NCI-H1930 (cell line): ENCODE measurements at places on chromosomes 12 and 14.
A peak's percentile ranks its signal among the peaks of the same experiment; 100 is the strongest.

DNA sequence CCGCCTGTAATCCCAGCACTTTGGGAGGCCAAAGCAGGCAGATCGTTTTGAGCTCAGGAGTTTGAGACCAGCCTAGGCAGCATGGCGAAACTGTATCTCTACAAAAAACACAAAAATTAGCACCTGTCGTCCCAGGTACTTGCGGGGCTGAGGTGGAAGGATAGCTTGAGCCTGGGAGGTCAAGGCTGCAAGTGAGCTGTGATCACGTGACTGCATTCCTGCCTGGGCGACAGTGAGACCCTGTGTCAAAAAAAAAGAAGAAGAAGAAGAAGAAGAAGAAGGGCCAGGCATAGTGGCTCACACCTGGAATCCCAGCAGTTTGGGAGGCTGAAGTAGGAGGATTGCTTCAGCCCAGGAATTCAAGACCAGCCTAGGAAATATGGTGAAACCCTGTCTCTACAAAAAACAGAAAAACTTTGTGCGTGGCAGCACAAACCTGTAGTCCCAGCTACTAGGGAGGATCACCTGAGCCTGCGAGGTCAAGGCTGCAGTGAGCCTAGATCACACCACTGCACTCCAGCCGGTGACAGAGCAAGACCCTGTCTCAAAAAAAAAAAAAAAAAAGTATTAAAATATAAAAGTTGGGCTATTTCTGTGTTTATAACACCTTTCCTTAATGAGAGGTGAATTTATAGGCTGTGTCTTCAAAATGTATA lies 15.5 kb downstream of the RXYLT1 start:
- no peak for DNase-seq

DNA sequence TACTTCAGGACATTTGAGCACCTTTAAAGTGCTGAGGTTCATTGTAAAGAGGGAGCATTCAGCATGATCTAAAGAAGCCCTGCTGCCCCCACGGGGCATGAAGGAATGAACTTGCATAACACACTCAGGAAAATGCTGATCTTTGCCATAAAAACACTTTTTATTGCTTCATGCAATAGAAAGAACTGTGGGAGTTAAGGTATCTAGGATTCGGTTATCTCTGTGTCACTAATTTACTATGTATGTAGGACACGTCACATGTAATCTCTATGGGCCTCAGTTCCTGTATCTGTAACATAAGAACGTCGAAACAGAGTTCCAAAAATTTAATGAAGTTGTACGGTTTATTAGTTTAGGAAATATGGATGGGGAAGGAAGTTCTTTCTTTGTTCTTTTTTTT lies 33.0 kb downstream of the BTBD7 start:
- no peak for DNase-seq

GRCh38 chr12:104652910-104653309 lies 196.2 kb downstream of the CHST11 start:
- DNase-seq, result no peak

DNA sequence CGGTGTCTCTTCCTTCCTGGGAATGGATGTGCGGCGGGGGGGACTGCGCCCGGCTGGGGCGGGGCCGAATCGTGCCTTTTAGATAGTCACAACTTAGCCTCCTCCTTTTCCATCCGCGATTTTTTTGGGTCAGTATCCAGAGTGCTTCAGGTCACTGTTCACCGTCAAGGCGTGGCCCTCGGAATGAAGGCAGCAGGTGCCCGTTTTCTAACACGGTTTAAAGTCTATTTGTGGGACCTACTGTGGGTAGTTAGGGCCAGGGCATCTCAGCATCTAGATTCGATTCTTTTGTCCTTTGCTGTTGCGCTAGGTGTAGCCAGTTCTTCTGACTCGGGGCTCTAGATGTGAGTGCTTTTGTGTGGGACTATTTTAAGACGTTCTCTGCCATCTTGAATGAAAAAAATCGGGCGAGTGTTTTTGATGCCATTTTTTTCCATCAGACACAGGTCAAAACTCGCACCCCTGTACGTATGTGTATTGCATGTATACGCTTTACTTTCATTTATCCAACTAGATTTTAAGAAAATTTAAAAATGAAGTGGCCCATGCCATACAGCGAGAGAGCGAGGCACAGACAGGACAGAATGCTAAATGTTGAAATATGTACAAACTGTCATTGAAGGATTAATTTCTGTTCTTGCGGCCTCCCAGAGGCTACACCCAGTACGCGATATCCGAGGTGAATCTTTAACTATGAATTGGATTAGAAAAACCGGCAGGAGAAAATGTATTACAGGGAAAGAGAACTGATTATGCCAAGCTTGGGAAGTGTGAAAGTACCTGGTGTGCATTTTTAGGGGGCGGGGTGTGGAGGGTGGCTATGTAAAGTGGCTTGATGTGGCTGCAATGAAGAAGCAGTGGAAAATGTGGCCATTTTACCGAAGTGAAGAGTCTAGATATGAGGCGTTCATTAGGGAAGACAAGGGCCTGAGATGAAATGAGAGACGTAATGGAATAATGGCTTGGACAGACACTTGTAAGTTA lies 835 bp downstream of the VEZT start:
- DNase-seq, result peak; percentile 13

DNA sequence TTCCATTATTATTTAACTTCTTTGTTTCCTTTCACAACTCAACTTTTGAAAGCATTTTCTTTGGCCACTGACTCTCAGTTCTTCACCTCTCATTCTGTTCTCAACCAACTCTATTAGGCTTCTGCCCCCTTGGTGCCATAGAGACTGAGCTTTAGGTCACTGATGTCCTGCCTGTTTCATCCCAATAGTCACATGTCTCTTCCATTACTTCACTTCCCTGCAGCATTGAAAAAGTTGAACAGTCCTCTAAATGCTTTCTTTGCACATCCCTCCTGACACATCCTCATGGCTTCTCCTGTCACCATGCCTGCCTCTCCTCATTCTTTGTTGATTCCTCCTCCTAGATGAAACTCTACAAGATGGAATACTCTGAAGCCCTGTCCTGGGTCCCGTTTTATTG lies 2.7 kb downstream of the CLEC12A start:
- no peak for DNase-seq

DNA sequence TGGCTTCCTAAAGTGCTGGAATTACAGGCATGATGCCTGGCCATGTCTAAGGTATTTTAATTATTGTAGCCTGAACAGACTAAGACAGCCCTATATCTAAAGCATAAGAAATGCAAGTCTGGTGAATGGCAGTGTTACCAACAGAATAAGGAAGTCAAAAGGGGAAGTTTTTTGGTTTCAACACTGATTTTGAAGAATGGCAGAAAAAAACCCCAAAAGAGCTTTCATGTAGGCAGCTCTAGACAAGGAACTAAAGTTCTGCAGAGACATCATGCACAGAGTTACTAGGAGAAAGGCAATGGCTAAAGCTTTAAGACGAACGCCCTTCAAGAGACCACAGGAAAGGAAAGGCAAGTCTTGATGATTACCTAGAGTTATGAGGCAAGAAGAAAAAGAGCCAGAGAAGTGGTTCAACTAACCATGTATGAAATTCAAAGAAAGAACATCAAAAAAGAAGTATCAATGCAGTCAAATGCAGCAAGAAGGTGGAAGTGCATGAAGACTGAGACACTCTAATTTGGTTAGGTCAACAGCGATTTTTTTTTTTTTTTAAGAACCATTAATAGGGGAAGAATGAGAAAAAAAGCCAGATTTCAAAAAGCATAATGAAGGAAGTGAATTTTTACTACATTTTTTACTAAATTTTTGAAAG lies 50.8 kb downstream of the RPS6KA5 start:
- no peak for DNase-seq

GRCh38 chr12:143964-144649 lies 69.8 kb downstream of the SLC6A12 start:
- no peak for DNase-seq

- DNase-seq, result no peak
Measured at GRCh38 chr14:94355191-94355794, 32.2 kb upstream of the SERPINA6 start.

DNA sequence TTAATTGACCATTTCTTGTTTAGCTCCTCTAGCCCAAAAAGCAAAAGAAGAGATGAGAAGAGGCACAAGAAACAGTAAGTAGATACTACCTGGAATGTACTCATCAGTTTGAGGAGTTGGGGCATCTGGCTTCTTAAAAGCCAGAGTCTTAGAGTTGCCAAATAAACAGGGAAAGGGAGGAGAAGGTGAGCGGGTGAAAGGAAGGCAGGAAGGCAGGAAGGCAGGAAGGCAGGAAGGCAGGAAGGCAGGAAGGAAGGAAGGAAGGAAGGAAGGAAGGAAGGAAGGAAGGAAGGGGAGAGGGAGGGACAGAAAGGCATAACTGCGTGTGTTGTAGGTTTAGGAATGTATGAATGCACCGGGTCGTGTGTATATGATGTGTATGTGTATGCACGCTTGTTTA lies 56.7 kb upstream of the HSPB8 start:
- DNase-seq, result no peak

DNA sequence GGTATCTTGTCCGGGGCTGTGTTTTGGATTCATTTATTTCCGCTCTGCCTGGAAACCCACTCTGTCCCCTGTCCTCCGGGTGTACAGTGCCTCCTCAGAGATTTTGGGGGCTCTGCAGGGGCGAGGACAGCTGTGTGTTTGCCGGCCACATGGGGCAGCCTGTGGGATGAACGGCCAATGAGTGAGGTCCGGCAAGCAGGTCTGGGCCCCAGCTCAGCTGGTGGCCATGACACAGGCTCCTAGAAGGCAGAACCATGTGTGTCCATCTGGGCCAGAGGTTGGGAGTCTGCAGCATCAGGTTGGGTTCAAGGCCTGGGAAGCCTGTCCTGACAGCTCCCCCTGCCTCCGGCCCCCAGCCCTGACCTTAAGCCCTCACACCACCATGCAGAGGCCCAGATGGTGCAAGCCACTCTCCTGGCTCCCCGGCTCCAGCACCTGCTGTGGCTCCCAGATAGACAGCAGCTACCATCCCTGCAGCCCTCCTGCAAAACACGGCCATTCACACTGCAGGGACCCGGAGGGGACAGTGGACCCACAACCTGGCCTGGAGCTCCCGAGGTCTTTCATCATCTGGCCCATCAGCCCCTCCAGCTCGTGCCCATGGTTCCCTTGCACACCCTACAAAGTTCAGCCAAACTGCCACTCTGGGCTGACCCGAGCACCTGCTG lies 220.1 kb upstream of the C14orf180 start:
- no peak for DNase-seq

- DNase-seq, result no peak
Measured at GRCh38 chr12:76762601-76762980, 1.3 kb upstream of the ZDHHC17 start.

DNA sequence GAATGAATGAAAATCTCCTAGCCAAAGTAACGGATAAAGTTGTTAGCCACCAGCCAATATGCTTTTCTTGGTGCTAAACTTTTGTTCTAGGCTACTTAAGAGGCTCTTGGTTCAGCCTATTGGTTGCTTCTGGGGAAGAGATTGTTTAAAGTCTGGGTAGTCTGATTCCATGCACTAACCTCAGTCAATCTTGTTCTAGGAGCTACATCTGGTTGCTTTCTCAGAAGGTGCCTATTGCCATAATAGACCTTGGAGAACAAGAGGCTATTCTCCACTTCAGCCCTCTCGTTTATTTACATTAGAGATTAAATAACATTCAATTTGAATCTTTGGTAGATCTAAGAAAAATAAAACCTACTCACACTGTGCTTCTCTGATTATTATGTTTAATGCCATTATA lies 40.8 kb upstream of the OTOGL start:
- DNase-seq, result no peak

DNA sequence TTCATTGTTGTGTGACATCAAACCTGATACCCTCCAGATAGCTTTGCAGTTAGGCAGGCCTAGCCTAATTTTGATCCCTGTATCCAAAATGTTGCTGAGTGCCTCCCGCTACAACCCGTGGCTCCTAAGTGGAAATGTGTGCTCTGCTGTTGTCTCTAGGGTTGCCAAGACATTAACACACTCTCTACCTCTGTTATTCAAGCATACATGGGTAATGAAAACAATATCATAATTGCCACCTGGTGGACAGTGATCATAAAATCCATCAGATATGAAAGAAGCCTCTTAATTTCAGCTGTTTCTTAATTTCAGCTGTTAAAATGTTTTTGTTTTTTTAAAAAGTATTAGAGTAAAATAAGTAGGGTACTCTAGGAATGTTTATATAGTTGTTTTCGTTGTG lies 93.5 kb downstream of the PLEKHA5 start:
- DNase-seq, result no peak

- no peak for DNase-seq
Measured at GRCh38 chr12:38370311-38370710, 53.7 kb downstream of the ALG10B start.

DNA sequence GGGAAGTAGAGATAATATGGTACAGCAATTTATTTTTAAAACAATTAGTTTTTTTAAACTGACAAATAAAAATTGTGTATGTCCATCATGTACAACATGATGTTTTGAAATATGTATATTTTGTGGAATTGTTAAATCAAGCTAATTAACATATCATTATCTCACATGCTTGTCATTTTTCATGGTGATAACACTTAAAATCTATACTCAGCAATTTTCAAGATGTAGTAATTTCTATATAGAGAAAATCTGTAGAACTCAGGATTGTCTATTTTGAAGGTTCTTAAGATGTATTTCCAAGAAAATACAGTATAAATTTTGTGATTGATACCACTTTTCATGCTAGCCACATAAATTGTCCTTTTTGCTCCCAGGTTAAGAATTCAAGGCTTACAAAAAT lies 247.1 kb downstream of the FBXL14 start:
- no peak for DNase-seq

GRCh38 chr14:73764406-73765280 lies 50.5 kb upstream of the PNMA1 start:
- no peak for DNase-seq

- DNase-seq, result no peak
Measured at GRCh38 chr12:67797753-67798152, 149.2 kb downstream of the DYRK2 start.

- no peak for DNase-seq
Measured at GRCh38 chr14:74616996-74617700, 5.1 kb upstream of the LTBP2 start.

- no peak for DNase-seq
Measured at GRCh38 chr14:89899917-89900663, 54.4 kb downstream of the EFCAB11 start.

- no peak for DNase-seq
Measured at GRCh38 chr12:82524641-82525040, 162.1 kb upstream of the TMTC2 start.

GRCh38 chr14:105315211-105315721 lies 718 bp downstream of the PACS2 start:
- DNase-seq, result peak; percentile 23

- DNase-seq, result no peak
Measured at GRCh38 chr12:25789541-25789944, 168.9 kb upstream of the RASSF8 start.

- no peak for DNase-seq
Measured at GRCh38 chr14:96501217-96501739, 904 bp upstream of the PAPOLA start.

DNA sequence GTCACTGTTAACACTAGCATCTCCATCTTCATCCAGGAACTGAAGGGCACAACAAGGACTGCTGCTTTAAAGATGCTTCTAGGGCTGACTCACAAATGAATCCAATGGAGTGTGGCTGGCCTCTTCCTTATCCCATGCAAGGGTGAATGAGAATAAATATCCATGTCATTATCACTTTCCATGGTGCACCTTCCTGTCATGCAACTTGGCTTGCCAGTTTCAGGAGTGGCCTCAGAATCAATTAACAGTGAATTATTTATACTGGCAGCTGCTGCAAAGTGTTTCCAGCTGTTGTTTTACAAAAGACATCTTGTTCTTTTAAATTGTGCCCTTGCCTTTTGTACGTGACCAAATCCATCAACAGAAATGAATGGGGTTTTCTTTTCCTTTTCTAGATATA lies 499.3 kb upstream of the TMEM132C start:
- no peak for DNase-seq

GRCh38 chr12:53476769-53477209 lies 22.5 kb downstream of the MAP3K12 start:
- peak; percentile 15 for DNase-seq

GRCh38 chr14:55578511-55578910 lies 1.5 kb upstream of the KTN1 start:
- DNase-seq, result no peak
